NCI-H1417 (cell line): ENCODE measurements at places on chromosomes 12 and 14.

- peak; percentile 10 for DNase-seq
These were observed 916.3 kb upstream of the SEL1L start for GRCh38 chr14:82449926-82450468.

DNA sequence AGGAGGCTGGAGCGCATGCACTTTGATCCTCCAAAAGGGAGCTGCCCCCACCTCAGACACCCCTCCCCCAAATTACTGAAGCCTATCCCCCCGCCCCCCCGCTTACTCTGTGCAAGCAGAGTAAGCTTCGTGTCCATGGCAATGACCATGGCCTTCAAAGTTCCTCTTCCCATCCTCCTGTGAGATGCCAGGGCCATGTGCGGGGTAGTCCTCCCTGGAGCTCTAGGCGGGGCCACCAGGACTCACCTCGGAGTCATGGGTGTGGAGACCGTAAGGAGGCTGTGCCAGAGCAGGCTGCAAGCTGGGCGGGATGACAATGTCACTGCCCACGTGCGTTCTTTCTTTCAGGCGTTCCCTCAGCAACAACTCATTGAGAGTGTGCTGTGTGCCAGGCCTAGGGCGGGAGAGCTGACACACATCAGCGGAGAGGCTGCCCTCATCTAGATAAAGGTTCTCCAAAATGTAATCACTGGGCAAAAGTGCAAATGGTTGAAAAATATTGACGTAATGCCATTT lies 66.8 kb downstream of the C14orf132 start:
- DNase-seq: no peak

DNA sequence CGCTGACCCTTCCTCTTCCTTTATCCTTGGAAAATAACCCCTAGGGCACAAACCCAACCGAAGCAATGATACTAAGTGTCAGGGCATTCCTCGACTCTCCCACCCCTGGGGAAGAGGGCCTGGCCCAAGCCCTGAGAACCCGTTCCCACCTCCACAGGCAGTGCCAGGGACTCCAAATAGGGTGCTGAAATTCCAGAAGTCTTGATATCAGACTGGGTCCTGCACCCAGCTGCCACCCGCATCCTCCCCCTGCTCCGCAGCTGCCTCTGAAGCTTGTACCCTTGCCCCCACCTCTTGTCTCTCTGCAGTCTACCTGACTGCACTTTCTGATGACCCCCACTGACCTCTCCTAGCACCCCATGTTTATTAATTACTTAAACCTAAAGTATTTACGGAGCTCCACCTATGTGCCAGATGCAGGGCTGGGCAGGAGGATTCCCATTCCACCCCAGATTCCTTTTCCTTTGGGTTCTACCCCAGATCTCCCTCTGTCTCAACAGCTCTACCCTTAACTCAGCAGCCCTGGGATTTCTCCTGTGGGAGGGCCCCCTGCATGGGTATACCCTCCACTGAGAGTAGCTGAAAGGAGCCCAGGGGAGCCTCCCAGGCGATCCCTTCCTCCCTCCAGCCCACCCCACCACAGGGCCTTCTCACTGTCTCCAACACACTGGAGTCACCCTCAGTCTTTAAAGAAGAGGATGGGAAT lies 4.1 kb upstream of the KRT18 start:
- DNase-seq: no peak

GRCh38 chr14:94041551-94042346 lies 15.6 kb downstream of the OTUB2 start:
- no peak for DNase-seq

GRCh38 chr14:88351966-88352691 lies 29.1 kb upstream of the KCNK10 start:
- no peak for DNase-seq

DNA sequence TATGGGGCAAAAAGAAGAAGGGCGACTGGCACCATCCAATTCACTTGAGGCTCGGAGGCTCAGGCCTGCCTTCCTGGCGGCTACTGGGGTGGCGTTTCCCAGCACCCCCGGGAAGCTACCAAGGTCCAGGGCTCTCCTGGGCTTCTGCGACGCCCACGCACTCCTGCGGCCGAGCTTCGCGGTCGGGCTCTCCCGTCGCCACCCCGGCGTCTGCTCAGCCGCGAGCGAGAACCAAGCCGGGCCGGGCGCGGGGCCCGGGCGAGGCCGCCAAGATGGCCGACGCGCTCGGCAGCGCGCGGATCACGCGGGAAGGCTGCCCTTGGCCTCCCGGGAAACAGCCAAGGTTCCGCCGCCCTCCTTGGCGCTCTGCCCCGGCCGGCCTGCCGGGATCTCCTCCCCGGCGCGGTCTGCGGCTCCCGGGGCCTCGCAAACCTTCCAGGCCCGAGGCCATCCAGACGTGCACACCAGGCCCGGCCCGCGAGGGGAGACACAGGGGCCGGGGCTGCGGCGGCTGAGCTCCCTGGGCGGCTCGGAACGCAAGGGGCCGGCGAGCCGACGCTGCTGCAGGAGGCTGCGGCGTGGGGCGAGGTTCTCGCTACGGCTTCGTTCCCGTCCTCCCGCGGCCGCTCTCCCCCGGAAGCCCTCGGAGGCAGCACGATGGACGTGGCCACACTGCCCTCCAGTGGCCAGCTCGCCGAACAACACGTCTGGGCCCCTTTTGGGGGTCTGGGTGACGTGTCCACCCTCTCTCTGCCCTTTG lies 23.5 kb upstream of the ZFP36L1 start:
- peak; percentile 90 for DNase-seq

GRCh38 chr14:41362139-41362538 lies 244.5 kb upstream of the LRFN5 start:
- no peak for DNase-seq

- no peak for DNase-seq
These were observed 25.5 kb downstream of the SPTLC2 start for GRCh38 chr14:77590845-77591485.

DNA sequence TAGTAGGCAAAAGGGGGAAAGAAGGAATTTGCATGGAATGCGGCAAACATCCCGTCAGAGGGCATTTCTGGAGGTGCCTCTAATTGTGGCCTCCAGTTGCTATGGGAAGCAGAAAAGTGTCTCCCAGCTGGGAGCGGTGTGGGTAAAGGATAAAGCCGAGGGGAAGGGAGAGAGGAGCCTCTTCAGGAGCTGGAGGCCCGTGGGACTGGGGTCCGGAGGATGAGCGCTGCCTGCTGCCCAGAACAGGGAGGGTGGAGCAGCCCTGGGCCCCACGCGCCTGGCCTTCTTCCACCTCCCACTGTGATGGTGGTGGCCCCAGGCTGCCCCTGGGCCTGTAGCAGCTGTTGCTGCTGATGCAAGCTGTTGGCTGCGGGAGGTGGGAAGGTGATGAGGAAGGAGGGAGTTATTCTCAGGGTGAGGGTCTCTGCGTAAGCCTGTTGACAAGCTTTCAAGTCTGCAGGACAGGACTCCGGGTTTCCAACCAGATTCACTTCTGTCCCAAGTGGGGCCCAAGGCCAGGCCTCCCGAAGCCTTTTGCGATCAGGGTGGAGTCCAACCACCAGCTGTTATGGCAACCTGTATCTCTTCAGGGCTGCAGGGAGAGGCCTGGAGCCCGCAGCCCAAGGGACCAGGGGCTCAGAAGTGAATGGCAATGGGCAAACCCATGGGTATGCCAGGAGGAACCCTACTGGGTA lies 19.1 kb upstream of the PGF start:
- DNase-seq: no peak

- no peak for DNase-seq
These were observed 52.6 kb downstream of the TMEM260 start for GRCh38 chr14:56632195-56632594.

DNA sequence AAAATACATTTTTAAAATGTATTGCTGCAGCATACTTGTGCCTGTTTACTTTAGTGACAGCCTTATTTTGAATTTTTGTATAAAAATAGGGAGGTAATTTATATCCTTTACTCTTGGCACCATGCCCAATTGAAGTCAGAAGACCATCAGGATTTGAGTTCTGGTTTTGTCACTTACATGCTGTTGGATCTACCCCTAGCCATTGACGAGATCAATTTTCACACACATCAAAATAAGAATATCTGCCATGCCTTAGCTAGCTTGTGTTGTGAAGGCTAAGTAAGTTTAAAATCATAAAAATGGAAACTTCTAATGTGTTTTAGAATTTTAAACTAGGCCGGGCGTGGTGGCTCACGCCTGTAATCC lies 381.8 kb downstream of the KCNH5 start:
- DNase-seq: no peak

DNA sequence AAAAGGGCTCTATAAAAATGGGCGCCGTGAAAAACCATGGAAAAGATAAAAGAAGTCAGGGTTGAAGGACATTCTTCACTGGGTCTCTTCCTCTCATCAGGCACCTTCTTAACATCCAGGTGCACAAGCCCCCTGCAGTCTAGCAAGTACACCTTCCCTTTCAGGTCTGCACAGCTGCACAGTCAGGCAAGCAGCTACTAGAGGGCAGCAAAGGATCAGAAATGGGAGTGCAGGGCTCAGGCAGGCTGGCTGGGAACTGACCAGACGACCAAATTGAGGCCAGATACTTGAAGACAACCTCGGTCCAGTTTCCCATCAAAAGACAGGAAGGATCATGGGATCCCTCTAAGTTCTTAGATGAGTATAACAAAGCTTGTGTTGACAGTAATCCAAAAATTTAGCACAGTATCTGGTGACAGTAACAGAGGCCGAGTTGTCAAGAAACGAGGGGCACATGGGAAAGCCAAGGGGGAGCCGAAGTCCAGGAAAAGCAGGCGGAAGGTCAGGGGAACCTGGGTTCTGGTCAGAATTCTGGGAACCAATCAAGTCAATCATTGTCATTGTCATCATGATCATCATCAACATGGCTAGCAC lies 10.1 kb upstream of the GRIP1 start:
- DNase-seq: peak; percentile 94

DNA sequence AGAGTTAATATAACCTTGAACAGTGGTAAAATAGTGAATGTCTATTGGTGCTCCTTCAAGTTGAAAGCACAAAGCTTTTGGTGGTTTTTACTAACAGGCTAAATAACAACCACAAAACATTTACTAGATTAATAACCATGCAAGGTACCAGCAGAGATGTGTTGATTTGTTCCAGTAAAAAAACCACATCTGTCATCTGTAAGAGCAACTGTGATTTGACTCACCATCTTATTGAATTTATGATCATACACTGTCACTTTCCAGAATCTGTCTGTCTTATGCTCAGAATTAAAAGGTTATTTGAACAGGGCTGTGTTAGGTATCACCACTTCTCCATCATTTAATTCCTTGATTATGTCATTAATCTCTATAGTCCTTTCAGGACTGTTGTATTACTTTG lies 107.0 kb upstream of the PTHLH start:
- no peak for DNase-seq

- no peak for DNase-seq
These were observed 198.1 kb upstream of the TBX3 start for GRCh38 chr12:114882083-114882482.

GRCh38 chr12:30200864-30201263 lies 417.1 kb upstream of the TMTC1 start:
- no peak for DNase-seq

GRCh38 chr12:122730215-122731014 lies at the start of gene HCAR1:
Gene HCAR1 (minus strand): TSS chr12:122730844. CDS start chr12:122730339, 505 bp downstream.
- DNase-seq: no peak

DNA sequence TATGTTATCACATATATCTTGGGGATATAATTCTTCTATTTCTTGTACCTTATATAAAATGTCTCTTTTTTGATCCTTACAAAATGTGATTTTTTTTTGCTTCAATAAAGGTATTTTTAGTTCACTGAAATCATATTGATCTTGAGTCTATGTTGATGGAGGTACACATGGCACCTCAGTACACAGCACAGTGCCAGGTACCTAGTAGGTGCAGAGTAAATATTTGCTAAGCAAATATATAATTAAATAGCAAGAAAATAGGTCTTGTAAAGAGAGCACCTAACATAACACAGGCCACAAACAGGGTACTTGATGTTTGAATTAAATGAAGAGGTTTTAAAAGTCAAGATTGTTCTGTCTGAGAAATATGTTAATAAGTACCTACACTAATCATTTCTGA lies 69.7 kb downstream of the CIT start:
- DNase-seq: peak; percentile 80

GRCh38 chr14:23513005-23513817 lies 38.4 kb downstream of the ZFHX2 start:
- DNase-seq: no peak

DNA sequence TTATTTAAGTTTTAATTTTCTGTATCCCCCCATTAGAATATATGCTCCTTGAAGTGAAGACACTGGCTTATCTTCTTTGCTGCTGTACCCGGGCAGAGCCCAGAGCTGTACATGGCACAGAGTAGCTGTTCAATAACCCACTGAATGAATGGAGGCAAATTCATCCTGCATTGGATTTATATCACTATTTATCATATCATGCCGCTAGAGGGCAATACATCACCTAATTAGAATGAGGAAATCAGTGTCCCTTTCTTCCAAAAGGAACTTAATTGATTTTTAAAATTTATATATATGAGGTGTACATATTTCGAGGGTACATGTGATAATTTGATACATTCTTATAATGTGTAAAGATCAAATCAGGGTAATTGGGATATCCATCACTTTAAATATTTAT lies 89.2 kb upstream of the TMEM260 start:
- DNase-seq: peak; percentile 76

GRCh38 chr12:52945389-52946232 lies 3.3 kb upstream of the KRT18 start:
- no peak for DNase-seq

- no peak for DNase-seq
These were observed 224.9 kb downstream of the NTF3 start for GRCh38 chr12:5656836-5657235.

DNA sequence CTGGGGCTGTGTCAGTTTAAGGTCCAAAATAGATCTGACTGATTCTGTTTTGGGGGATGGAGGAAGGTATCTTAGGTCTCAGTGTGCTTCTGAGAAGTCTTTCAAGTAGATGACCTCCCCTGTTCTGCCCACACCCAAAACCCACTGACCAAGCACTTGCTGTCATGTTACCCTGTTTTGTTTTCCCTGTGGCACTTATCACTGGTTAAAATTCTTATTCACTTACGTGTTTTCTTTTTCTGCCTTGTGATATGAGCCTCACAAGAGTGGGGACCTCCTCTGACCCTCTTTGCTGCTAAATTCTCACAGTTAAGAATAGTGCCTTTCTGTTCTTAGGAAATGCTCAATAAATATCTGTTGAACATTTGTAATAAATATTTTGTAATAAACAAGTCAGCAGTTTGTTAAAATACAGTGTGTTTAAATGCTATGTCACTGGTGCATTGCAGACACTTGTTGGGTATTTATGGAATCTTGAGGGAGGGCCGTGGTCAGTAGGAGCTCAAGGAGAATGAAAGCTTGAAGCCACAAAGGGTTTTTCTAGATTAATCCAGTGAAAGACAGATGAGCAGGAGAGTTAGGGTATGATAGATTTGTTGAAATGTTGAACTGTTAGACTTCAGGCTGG lies 20.9 kb downstream of the PLEKHA5 start:
- no peak for DNase-seq

GRCh38 chr12:10853776-10854175 lies 4.5 kb upstream of the PRR4 start:
- no peak for DNase-seq

DNA sequence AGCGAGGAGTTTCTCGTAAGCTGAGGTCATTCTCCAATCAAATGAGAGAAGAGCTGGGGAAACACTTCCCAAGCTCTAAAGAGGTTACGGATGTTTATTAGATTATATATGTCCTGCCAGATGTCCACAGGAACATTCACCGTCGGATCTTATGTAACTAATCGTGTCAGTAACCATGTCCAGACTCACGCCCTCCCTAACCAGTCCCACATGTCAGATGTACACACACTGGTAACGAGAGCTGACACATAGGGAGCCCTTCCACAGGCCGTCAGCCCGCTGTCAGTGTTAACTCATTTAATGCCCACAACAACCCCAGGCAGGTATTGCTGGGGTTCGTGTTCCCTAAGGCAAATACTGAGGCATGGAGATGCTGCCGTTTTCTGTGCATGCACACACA lies 223.7 kb upstream of the RTL1 start:
- DNase-seq: no peak

- DNase-seq: peak; percentile 69
These were observed 668 bp downstream of the TMEM260 start for GRCh38 chr14:56580221-56580711.
